ENCODE measurements at places on chromosomes 11 and 22.
A peak's percentile ranks its signal among the peaks of the same experiment; 100 is the strongest.

DNA sequence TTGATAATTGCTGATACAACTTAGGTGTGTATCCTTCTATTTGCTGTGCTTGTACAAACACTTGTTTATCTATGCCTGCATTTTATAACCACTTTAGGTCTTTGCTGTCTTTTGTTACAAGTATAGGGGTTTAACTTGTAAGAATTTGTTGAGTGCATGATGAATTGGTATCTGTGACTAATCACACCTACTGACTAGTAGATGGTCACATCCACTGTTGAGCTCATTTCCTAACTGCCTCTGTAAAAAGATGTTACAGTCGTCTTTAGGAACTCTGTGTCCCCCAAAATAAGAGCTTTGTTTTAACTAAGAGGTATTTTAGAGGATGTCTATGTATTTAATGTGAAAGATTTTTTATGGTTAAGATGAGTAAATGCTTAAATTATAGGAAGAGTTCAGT, 60.5 kb downstream of the HIPK3 start:
- no peak for DNase-seq

DNA sequence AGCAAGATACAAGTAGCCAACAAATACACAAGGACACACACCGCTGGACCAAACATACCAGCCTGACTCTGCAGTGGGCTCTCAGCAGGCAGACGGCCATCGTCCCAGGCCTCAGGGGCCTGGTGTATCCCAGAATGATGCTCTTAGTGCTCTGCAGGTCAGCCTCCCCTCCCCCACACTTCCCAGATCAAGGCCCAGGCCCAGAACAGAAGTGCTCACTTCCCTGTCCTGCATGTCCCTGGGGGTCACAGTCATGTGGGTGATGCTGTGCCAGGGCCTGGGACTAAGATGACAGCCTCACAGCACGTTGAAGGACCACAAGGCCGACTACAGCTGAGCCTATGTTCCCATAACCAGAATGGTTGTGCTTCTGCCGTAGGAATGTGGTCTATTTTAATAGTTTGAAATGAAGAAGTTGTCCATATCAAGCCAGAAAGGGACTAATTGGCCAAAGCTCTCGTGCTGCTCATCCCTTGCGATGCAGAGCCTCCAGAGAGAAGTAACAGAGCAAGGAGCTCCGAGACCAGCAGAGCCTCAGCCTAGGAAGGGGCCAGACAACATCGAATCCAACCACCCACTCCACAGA, 48.6 kb downstream of the GAB4 start:
- no peak for DNase-seq

DNA sequence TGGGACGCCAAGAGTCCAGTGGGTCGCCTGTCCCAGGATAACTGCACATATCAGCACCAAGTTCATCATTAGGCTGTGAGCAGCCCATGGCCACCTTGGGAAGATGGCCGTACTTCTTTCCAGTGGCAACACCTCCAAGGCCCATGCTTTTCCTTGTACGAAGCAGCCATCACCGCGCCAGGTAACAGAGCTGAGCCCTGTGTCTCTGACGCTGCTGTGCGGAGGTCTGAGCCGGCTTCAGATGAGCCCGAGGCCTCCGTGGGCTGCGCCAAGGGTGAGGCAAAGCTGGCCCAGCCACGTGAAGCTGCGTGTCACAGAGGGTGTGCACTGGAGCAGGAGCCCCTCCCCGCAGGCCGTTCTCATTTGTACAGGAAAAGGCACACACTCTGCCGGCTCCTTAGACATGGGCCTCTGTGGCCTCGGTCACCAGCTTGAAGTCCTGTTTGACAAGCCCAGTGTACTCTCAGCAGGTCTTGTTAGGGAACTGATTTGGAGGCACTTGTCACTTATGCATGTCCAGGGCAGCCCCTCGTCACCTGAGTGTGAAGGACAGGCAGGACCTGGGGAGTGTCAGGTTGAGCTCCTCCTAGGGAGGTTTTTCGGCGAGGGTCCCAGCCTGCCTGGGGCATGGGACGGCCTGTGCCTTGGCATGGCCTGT, 401.5 kb downstream of the TBC1D22A start:
- DNase-seq = peak; percentile 19

- DNase-seq = no peak
Measured at GRCh38 chr11:110750100-110750499, 37.9 kb upstream of the ARHGAP20 start.

DNA sequence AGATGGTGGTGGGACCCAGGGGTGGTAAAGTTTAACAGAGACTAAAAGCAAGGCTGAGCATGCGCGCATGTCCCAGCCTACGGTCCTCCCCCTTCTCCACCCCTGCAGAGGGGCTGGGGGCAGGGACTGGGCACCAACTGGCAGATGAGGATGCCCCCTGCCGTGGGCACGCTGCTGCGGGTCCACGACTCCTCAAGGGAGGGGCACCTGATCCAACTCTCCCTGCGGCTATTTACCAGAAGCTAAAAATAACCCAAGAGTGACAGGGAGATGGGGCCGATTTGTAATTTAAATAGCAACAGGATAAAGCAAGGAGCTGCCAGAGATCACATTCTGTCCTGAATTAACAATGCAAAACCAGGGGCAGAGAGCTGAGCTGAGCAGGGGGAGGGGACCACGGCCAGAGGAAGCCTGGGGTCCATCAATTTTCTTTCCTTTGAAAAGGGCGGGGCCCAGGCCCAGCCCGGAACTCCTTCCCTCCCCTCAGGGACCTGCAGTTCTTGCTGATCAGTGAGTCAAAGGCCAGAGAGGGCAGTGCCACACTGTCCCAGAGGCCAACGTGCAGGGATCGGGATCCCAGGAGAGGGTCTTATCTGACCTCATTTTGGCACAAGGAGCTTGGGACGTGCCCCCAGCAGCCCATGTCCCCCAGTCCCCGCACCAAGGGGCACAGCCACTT, 8.1 kb upstream of the DGKZ start:
- DNase-seq = no peak

GRCh38 chr11:103676413-103676812, 360.0 kb upstream of the DDI1 start:
- no peak for DNase-seq

- no peak for DNase-seq
Measured at GRCh38 chr11:64330888-64331287, 9.1 kb upstream of the CCDC88B start.
